ENCODE measurements at places on chromosomes 16 and 17.

DNA sequence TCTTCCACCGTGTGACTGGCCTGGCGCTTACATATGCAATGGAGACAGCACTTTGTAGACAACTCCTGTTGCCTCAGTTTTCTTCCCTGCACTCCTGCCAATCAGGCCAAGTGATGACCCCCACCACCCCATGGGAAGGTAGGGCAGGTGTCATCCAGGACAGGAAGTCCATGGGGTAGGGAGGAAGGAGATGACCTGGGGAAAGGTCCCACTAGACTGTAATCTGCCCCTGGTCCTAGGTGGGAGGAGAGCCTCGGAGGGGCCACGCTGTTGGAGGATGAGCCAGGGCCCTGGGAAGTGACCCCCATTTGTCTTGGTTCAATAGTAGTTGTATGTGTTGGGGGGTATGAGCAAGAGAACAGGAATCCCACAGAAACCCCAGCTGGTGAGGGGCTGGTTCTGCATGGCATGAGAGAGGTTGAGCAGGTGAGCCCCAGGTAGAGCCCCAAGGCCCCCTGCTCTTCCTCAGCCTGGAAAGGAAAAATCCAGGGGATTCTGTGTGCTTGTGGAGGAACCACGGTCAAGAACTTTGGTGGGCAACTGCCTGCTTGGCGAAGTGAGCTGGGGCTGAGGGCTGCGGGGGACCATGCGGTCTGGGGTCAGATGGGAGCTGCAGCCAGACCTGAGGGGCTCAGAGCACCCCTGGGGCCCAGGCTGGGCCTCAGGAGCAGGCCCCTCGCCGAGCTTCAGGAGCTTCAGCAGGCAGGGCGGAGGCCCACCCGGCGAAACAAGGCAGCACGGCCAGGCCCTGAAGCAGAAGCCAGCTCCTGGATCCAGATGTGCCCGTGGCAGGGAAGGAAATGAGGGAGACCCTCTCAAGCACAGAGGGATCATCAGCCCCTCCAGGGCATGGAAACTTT is 50.7 kb downstream of the NT5M start:
- DNase-seq, result no peak

GRCh38 chr16:588639-588888 is 1.3 kb upstream of the RAB40C start:
- peak; percentile 74 for DNase-seq

DNA sequence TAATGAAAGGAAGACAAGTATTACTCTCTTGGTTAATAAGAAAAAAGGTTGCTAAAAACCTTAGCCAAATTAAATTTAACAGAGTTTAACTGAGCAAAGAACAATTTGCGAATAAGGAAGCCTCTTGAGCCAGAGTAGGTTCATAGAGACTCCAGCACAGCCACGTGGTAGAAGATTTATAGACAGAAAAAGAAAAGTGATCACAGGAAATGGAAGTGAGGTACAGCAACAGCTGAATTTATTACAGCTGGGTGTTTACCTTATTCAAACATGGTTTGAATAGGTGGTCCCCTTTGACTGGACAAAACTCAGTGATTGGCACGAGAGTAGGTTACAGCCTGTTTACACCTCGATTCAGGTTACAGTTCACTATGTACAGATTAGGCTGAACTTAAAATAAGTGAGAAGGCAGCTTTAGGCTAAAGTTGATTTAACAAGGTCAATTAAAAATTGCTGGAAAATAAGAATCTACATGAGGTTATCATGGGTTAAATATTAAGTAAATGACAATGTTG is 3.3 kb upstream of the CCL15 start:
- no peak for DNase-seq

GRCh38 chr17:8290043-8290442 is 1.6 kb downstream of the RANGRF start:
- DNase-seq, result peak; percentile 20

DNA sequence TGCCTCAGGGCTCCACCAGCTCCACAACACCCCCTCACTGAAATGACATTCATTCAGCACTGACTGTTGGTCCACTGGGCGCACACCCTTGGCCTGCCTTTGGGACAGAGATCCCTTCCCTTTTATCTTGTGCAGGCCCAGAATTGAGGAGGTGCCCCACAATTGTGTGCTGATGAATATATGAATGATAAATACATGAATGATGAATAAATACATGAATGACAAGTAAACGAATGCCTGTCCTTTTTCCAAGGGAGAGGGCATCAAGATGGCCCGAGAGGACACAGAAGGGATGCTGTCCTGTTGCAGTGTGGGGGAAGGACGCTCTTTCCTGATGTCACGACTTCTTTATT is 5.7 kb downstream of the CCR7 start:
- DNase-seq, result no peak

DNA sequence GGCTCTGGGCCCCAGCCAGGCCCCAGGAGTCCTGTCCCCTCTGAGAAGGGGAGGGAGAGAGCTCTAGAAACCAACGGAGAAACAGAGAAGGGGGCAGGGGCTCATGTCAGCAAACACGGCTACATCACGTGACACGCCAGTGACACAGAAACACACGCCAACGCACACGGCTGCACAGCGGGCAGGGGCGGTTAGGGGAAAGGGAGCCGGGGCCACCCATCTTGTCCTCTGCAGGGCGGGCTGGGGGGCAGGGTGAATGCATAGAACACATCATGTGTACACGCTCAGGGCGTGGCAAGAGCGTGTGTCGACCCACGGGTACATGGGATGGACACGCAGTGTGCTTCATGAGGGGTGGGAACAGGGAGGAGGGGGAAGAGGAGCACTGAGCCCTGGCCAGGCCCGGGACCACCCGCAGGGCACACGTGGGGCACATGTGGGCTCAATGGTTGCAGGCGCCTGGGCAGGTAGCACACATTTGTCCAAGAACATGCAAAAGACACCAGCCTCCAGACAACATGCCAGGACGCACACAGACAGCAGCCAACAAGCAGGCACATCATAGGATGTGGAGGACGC is 4.6 kb downstream of the HSD3B7 start:
- no peak for DNase-seq

DNA sequence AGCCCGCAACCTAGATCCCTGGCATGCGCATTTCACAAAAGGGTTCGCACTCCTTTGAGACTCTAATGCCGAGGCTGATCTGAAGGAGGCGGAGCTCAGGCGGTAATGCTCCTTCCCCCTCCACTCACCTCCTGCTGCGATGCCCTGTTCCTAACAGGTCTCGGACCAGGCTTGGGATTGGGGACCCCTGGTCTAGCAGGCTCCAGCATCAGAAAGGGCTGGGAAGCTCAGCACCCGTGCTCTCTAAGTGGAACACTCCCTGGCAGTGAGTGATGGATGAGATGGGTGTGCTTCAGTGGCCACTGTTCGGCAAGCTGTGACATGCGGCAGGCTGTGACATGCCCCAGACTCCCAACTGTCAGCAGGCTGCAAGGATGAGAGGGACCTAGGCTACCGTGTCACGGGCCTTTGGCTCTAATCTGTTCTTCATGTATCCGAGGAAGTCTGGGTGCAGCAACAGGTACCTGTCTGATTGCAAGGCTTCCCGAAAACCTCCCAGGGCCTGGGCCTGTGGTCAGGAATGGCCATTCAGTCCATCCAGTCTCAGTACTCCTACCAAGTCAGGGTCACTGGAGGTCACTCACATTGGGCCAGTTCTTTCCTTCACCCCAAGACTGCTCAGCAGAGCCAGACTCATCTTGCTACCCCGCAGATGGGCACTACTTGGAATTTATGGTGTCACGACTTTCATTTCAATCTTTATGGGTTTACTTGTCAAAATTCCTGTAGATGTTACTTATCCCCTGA is 1.3 kb upstream of the ST6GALNAC2 start:
- no peak for DNase-seq

GRCh38 chr16:53852678-53853077 is 148.7 kb downstream of the FTO start:
- no peak for DNase-seq

DNA sequence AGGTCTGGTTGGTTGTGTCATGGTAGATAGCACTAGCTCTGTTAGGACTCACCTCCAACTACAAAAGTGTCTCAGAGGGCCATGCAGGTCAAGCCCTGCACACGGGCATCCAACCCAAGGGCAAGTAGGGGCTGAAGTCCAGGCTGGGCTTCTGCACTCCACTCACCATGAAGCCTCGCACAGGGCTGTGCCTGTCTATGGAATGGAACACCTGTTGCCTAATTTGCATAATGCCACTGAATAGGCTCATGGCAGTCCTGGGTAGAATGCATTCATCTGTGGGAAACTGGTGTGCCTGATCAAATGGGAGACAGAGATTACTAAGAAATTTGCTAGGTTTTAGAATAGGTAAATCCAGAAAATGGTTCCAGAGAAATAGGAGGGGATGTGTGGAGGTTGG is 8.0 kb upstream of the AKAP1 start:
- DNase-seq, result no peak

GRCh38 chr17:47193931-47194511 is 4.9 kb upstream of the CDC27 start:
- DNase-seq, result no peak

DNA sequence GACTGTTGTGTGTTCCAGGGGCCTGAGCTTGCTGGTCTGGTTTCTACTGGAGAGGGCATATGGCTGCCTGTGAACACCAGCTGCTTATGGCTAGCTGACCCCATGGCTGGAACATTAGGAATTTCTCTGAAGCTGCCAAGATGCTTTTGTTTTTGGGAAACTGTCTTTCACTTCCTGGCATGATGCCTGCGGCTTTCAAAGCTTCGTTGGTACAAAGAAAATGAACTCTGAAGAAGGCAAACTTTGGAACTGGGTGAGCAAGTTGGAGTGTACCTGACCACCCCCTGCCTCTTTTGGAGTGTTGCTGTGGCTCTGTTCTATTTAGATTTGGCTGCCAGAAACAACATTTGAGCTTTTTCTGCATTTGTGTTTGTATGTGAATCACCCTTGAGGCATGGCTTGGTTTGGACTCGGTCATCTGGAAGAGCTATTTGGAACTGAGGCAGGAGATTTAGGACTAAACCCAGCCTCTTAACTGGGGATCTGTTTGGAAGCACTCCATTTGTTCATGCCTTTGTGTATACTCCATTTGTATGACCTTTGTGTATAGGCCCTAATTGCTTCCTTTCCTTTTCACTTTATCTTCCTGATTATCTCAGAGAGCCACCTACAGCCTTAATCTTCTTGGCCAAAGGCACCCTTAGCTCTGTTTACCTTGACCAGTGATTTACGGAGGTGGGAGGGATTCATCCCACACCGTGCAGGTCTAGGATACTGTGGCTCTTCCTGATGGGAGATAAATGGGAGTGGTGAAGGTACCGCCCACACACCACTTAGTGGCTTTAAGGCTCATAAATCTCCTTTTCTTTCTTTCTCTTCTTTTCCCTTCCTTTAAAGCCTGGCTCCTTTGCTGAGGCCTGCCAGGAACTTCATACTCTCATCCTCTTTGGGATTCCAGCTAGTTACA is 7.3 kb upstream of the CPHXL start:
- peak; percentile 76 for DNase-seq

- DNase-seq, result no peak
These were observed 45.5 kb upstream of the LRRC37A3 start for GRCh38 chr17:64964796-64965195.

- no peak for DNase-seq
These were observed 2.8 kb downstream of the DNASE1L2 start for GRCh38 chr16:2238838-2239675.

- DNase-seq, result no peak
These were observed 23.6 kb downstream of the CLEC16A start for GRCh38 chr16:10967986-10968385.

DNA sequence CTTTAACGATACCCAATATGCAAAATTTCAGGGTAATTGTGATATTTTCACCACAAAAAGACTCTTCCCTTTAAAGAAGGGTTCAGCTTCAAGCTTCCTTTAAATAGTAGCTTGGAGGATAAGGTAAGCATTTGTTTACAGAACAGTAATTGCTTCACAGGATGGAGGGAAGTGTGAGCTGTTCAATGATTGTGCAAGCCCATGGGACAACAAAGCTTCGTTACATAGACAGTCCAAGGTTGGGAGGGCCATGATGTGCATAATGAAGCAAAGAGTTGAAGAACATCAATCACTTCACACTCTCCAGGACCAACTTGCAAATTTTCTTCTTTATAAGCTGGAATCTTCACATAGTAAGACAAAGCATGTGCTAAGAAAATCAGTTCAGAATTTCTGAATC is 145.0 kb upstream of the ASIC2 start:
- DNase-seq, result no peak

DNA sequence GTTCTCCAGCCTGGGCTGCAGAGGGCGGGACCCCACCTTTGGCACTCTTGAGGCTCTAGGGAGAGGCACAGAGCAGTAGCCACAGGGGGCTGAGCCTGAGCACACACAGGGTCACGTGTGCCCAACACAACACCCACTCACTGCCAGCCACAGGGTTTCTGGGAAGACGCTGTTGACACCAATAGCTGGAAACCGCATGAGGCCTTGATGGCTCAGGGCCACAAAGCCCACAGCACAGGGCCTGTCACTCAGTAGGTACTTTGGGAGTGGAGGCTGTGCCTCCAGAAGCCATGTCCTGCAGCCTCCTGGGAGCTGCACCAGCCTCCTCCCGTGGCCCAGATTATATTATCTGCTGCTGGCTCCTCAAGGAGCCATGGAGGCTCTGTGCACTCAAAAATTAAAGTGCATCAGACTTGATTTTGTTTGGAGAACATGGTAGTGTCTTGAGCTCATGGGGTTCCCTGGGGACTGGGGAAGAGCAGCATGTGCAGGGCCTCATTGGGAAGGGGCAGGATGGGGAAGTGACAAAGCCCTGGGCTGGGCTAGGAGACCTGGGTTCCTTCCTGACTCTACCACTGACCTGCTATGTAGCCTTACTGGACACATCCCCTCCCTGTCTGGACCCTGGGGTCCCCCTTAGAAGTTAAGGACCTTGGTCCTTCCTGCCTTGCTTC is 12.5 kb upstream of the SREBF1 start:
- peak; percentile 61 for DNase-seq

DNA sequence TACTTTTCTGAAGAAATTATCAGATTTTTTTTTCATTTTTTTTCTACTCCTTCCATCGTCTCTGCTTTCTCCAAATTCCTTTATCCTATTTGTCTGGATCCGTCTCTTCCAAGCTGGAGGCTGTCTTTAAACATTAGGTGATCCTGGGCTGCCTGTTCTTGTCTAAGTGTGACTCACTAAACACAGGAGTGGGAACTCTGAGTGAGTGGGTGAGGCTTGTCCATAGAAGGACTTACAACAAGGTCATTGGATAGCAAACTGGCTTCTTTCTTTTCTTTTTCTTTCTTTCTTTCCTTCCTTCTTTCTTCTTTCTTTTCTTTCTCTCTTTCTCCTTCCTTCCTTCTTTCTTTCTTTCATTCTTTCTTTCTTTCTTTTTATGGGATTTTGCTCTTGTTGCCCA is 18.2 kb downstream of the ALOX15 start:
- DNase-seq, result no peak

GRCh38 chr16:68403704-68404103 is 44.6 kb downstream of the SMPD3 start:
- no peak for DNase-seq

- DNase-seq, result no peak
These were observed 12.4 kb upstream of the P2RX5 start for GRCh38 chr17:3708366-3708765.
